Right cardiac atrium (tissue), 5 donors: ENCODE measurements at places on chromosomes 11 and 22. TPM values are rescaled to one million over a fixed set of nuclear protein-coding genes. Genes with fewer than 3 reads are reported as not detected.

GRCh38 chr11:130711193-130711592, 205.1 kb downstream of the SNX19 start:
- no peak for DNase-seq

DNA sequence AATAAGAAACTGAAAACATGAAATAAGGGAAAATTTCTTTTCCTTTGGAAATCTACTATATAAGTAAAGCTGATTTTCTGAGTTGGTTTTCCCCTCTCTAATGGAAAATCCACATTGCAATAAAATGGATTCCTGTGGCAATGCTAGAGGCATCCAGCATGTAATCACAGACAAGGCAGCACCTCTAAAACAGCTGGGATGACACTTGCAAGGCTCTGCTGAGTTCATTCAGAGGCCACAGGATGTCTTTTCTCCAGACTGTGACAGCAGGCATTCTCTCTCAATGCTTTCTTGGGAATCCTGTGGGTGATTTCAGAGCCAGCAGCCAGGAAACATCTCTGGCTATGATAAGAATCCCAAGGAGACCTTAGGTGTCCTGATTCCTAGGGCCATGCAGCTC, 201.3 kb upstream of the BLID start:
- no peak for DNase-seq

DNA sequence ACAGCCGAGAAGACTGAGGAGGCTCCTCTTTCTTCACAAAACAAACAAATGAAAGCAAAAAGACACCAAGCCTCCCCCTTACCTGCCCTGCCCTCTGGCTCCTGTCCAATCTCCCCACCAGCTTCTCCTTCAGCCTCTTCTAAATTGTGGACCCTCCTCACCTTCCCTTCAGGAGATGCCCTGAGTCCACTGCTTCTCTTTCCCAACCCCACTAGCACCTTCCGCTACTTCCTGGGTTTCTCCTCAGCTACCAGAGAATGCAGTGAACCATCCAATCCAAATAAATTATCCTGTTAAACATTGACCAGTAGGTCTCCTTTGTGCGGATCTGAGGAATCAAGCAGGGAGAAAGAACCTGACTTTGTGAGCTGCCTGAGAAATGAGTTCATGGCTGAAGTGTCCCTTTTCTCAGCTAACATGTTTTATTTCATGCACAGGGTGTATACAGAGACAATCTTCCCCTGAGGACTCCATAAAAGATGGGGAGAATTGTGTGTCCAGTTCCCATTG, 63.2 kb upstream of the VPREB1 start:
- DNase-seq: no peak

DNA sequence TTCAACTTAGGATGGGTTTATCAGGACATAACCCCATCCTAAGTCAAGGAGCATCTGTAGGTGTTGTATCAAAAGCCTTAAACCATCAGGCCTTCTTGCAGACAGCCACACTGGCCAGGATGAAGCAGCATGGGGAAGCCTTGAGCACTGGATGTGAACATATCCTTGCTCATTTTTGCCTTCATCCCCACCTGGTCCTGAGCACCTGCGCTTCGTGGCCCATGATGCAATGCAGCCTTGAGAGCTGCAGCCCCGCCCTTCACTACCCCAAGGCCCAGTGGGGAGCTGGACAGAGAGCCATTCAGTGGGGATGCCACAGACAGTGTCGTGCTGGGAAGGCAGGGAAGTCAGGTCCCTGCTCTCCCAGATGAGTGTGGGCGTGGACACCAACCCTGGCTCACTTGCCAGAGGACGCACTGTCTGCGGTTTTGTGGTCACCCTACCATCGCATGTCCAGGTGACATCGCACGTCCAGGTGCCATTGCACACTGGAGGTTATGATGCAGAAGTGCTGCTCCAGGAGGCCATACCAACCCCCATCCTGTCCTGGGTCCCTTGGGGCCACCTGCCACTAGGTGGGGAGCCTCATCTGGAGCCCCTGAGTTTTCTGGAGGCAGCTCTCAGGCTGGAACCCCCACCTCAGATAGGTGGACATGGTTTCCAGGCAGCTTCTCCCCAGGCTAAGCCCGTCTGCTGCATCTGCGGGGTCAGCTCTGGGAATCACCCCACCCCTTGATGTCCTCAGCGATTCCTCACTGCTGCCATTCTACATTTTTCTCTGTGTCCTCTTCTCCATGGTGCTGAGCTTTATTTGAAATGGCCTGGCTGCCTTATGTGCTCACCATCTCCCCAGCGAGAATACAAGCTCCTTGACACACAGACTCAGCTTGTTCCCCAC, 14.4 kb downstream of the GNAZ start:
- DNase-seq: no peak

DNA sequence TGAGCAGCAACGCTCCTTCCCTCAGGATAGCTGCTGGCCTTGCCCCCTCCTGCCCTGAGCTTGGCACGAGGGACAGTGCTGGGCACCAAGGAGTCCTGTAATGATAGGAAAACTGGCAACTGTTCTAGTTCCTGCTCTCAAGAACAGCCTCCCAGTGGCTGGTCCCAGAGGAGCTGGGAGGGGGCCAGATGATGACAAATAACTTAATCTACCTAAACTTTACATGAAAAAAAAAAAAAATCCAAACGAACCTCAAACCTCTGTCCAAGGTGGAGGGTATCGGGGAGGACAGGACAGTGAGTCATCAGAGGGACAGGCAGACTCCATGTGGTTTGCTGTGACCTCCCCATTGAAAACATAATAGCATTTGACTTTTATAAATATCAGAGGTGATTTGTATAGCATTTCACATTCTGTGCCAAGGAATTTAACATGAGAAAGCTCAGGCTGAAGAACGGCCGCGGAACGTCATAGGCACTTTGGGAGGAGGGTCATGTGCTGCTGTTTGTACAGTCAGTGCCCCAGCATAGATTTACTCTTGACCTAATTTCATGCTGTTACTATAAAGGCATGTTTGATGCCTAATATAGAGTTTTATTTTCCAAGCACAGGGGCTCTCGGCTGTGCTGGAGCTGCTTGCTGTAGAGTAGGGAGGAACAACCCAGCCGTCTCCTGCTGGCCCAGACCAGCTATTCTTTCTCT, 98.2 kb upstream of the NNMT start:
- peak; percentile 88 for DNase-seq

- no peak for DNase-seq
These were observed 35.5 kb upstream of the CD82 start for GRCh38 chr11:44529895-44530412.

DNA sequence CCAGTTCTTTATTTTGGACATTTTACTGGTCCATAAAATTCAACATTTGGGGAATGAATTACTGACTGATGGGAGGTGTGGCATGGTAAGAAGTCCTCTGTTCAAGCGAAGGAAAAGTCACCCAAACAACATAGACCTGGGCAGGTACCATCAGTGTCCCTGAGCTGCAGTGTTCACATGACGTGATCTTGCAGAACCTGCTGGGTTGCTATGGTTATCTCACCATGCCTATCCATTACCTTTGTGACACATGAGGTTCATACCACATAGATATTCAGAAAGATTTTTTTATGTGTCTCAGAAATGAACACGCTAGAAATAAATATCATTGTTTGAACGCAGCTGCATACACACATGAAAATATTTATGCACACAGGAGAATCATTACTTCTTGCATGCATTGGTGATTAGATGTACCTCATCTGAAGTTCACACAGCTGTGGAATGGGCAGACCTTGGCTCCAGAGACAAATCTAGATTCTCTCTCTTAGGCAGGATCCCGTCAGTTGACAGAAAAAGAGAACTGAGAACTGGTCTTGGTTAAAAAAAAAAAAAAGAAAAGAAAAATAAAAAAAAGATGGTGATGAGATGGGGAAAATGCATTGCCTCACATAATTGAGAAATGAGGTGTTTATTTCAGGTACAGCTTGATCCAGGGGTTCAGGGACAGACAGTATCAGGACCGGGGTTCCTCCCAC, 21.4 kb upstream of the RCN1 start:
- no peak for DNase-seq

- DNase-seq: no peak
These were observed 118.1 kb downstream of the NECTIN1 start for GRCh38 chr11:119610836-119611426.

DNA sequence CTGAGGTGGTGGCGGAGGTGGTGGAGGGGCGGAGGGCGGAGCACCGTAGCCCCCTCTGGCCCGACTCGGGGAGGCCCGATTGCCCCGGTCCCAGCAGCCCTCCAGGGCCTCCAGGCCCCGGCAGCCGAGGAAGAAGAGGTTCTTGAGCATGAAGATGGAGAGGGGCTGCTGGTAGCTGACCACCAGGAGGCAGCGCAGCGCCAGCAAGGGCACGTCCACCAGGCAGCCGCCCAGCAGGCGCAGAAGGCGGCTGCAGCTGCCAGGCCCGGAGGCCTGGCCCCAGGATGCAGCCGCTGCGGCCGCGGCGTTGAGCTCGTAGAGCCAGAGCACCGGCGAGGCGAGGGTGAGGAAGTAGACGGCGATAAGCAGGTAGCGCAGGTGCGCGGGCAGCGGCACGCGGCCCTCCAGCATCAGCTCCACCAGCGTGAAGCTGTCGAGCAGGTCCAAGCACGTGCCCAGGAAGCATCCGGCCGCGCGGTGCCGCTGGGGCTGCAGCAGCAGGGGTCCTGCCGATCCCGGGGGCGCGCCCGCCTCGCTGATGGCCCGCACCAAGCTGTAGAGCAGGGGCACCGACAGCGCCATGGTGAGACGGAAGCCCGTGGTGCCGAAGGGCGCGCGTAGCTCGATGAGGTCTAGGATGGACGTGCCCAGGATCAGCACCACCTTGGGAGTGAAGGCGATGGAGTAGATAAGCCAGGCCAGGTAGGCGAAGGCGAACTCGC, 1.5 kb downstream of the TMEM121B start:
- DNase-seq: peak; percentile 73

DNA sequence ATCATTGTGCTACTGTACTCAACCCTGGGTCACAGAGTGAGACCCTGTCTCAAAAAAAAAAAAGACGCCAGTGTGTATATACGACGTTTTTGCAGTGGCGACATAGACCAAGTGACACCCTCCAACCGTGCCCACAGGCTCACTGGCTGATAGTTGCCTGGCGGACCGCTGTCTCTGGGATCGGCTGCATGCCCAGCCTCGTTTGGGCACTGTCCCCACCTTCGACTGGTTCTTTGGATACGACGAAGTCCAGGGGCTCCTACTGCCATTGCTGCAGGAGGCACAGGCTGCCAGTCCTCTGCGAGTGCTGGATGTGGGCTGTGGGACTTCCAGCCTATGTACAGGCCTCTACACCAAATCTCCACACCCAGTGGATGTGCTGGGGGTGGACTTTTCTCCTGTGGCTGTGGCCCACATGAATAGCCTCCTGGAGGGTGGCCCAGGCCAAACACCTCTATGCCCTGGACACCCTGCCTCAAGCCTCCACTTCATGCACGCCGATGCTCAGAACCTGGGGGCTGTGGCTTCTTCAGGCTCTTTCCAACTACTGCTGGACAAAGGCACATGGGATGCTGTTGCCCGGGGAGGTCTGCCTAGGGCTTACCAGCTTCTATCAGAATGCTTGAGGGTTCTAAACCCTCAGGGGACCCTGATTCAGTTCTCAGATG, 1.3 kb downstream of the CSKMT start:
- DNase-seq: no peak

GRCh38 chr22:28074526-28074925, 155.5 kb upstream of the PITPNB start:
- no peak for DNase-seq

GRCh38 chr22:29539105-29539504, 14.5 kb downstream of the THOC5 start:
- DNase-seq: no peak

- peak; percentile 35 for DNase-seq
These were observed 365.7 kb upstream of the CADM1 start for GRCh38 chr11:115869780-115870431.

- DNase-seq: no peak
These were observed 192.2 kb downstream of the UVRAG start for GRCh38 chr11:76007166-76007565.

DNA sequence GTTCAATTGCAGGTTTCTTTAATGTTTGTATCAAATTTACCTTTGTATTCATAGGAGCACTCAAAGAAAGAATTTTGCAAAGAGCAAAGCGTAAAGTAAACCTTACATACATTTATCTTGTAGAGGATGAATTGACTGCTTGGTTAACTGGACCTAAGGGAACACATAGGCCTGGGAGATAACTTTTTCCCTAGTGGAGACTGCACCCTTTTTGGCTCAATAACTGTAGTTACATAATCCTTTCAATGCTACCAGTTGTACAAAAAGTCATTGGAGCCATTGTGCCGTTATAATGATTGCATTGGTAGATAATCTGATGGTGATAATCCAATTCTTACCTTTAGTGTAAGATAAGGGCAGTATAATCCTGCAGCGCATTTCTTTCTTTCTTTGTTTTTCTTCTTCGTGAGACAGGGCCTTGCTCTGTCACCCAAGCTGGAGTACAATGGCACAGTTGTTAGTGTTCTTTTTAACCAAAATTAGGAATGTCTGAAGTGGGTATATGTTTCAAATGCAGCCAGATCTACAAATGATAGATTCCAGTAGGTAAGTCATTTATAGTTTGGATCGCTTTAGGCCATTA, 18.3 kb downstream of the ATG13 start:
- no peak for DNase-seq

DNA sequence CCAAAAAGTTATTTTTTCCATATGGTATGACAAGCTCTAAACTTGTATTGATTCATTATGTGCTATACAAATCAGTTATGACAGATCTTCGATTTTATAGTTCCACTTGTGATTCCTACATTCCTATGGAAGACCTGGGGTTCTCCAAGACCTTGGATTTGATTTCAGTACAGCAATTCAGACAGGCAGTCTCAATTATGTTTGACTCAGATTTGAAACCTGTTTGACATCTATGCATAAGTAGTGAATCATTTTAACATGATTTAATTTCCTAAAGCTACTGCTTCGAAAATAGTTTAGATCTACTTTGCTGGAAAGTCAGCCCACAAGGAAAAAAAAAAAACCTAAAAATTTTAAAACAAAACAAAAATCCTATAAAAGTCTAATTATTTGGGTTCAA, 820.4 kb downstream of the LUZP2 start:
- DNase-seq: no peak

DNA sequence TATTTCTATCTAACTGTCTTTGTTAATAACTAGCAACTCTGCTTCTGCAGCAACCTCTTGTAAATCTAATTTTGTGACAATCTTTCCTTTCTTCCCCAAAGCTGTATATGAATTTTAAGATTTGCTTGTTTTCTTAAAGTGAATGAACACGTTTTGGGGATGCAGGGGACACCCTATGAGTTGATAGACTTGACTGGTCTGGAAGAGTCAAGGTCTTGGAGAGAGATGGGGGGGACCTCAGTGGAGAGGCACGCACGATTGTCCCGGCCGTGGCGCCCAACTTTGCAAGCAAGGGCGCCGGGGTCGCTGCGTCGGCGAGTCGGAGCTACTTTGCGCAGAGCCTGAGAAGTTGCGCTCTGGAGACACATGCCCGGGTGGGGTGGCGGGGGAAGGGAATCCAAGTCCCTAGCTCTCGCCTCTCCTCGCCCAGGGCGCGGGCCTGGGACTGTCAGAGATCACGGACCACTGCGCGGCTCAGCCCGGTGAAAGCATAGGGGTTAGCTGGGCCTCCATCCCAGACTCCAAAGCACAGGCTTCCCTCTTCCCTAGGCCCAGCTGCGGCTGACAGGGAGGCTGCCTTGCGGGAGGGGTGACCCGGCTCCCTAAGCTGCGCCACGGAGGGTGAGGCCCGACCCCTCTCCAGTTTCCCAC, 854 bp downstream of the ABCC8 start:
- DNase-seq: no peak

The SCGB2A2 gene
- not detected for total RNA-seq

The ANKK1 gene
- 0.23 TPM for total RNA-seq

The RPLP2 gene
- 949 TPM for total RNA-seq

The CHADL gene
- total RNA-seq: 15.5 TPM

The FERMT3 gene
- 17.5 TPM for total RNA-seq

The RNH1 gene
- total RNA-seq: 188 TPM

The GPHA2 gene
- not detected for total RNA-seq

The TMEM258 gene
- total RNA-seq: 113 TPM
